ENCODE measurements at places on chromosomes 2 and 18. TPM values are rescaled to one million over a fixed set of nuclear protein-coding genes. Genes with fewer than 3 reads are reported as not detected.

DNA sequence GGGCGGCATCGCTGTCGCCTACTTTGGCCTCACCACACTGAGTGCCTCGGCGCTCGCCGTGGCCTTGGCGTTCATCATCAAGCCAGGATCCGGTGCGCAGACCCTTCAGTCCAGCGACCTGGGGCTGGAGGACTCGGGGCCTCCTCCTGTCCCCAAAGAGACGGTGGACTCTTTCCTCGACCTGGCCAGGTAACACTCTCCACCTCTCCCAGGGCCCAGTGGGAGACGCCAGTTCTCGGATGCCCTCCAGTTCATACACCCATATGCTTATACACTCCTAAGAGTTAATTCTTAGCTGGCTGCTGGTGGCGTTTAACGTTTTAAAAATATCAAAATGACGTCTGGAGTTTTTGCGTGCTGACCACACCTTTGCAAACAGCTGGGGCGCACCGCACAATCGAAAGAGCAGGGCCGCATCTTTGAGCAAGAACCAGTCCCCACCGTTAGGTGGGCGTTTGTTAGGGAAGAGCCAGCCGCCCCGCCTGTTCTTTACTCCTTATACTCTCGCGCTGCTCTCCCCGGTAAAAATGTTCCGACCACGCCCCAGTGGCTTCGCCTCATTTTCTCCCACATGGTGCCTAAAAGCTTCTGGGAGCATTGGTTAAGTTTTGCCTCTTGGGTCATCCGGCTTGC lies 899 bp downstream of the SLC1A4 start:
- DNase-seq, result no peak

DNA sequence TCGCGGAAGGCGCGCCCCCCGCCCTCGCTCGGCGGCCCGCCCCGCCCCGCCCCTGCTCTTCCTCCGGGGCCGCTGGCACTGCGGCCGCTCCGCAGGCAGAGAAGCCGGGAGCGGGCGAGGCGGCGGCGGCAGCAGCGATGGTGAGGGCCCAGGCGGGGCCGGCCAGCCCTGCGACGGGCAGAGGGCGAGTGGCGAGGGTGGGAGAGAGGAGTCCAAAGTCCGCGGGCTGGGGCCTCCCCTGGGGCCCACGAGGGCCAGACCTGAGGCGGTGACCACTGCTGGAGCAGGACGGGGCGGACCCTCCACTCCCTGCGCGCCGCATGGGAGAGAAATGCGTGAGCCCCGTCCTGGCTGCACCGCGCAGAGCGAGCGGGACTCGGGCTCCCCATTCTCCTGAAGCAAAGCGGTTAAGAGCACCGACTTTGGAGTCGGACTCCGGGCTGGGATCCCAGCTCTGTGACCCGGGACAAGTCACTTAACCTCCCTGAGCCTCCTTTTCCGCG lies at the start of gene VAMP5:
VAMP5 (plus strand) TSS at position 78 of the 503 bp plus-strand sequence; CDS start at position 138, 60 bp downstream.
- peak; percentile 62 for DNase-seq

SRD5A2 gene
- not detected for total RNA-seq

RAD51AP2 gene
- 0.82 TPM for total RNA-seq

- DNase-seq, result no peak
These were observed 77.0 kb downstream of the SMIM21 start for GRCh38 chr18:75350512-75350839.
